ENCODE measurements at places on chromosomes 2 and 18.

DNA sequence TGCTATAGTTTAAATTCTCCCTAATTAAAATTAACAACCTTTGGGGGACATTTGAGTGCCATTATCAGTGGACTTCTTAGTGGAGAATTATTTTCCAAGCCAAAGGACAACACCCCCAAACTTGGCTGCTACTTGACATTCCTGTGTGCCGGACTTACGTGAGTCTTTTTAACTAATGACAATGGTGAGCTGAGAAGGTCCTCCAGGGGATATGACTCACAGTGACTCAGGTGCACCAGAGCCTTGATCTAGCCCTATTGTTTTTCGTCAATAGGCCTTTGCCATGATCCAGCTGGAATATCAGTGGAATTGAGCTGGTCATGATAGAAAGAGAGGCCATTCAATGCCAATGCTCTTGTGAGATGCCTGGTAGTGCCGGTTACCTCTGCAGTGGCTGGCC is 118.1 kb upstream of the CXCR4 start:
- DNase-seq = no peak

DNA sequence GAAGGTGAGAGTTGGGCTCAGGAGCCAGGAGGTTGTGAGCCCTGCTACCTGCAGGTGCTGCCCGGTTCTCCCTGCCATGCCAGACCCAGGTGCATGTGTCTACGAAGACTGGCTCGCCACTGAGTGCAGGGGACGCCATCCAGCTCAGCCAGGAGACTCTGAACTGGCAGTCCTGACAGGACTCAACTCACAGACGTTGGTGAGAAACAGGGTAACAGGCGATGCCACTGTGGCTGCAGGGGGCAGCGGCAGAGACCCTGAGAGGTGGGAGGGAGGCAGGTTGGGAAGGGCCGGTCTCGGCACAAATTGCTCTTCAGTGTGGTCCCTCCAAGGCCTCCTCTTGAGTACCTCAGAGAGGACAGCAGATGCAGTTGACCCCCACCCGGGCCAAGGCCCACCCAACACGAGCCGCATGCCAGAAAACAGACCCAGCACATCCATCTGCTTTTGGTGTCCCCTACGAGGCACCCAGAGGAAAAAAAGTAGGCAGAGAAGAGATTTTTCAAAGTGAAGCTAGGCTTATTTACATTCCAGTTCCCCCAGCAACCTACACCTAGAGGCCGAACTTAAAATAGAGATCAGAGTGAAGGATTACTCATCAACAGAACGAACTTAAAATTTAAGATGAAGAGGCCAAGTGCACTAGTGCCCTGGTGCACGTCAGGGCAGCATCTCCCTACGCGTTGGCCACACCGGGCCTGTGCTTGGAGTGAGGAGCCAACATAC is 184.8 kb downstream of the SEPTIN10 start:
- DNase-seq = no peak

DNA sequence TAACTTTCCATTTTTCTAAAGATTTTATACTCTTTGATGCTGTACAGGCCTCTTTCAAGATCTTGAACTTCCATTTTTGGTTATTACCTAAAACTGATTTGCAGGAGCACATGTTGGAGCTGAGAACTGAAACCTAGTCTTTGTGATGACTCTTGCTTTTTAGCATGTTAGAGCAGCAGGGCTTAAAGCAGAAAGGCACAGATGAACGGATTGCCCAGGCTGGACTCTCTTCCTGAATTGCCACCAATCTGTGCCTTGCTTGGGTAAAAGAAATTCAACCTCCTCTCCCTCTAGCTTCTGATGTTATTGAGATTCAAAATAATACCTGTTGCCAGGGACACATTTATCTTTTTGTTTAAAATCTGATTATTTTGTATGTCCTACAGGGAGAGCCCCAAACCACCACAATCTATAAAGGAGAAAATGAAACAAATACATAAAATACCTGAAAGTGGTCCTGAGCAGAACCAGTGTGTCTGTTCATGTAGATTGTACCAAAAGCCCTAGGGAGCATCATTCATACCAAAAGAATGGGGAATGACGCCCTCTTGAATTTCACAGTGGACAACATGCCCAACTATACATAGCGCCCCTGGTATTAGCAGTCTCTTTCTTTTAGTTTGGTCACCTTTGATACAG is 277.0 kb upstream of the MAP2 start:
- no peak for DNase-seq

DNA sequence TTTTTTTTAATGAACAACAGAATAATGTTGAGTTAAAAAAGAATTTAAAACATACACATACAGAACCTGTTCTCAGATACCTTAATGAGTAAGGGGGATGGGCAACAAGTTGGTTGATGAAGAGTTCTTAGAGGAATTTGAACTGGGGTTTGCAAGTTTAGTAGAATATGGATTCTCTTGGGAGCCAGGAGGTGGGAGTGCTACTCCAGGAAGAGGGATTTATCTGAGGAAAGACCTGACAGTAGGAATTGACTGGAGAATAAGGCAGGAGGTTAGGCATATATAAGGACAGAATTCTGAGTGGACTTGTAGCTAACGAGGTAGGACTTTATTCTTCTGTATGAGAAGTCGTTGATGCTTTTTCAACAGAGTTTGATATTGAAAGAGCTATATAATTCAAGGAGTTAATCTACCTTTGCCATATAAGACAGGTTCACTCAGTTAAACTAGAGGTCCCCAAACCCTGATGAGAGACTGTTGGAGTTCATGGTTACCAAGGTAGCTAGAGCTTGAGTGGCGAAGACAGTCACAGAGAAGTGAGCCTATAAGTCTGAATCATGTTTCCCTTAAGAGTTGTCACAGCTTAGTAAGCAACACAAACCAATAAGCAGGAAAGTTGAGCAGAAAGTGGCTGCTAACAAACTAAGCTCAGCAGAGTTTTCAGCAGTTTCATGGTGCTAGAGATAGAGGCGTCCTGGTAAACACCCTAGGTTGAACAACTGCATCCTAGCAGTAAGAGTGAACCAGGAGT is 88.2 kb downstream of the NCOA1 start:
- DNase-seq = no peak

- DNase-seq = no peak
These were observed 48.5 kb downstream of the ANTXR1 start for GRCh38 chr2:69061525-69061924.

DNA sequence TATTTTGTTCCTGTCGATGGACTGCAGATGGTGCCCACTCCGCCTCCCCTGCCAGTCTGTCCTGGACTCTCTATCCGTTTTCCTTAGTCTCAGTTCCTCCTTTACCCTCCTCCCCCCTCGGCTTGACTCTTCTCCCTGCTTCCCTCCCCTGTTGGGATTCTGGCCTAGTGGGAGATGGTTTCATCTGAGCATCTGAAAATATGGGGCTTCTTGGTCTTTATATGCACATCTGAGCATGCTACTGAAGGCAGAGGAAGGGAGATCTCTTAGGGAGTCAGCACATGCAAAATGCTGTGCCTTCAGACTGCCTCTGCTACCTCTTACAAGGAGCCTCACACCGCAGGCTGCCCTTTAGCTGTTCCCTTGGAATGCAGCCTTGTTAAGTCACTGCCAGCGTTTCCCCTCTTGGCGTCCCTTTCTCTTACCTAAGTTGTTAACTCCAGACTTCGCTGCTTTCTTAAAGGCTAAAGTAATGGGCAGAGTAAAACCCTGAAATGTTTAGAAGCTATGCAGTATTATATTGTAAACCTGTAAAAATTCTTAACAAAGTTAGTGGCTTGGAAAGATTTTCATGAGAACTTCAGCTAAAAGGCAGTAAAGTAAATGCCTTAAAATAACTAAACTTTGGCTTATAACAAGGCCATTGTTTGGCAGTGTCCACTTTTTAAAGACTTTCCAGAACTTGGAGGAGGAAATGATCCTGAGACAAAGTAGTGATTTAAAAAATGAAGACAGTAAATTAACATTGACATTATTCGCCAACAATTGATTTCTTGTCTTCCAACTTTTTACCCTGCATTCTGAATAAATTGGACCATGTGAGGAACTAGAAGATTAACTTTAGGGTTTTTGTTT is 49.8 kb downstream of the LDLRAD4 start:
- no peak for DNase-seq

- no peak for DNase-seq
These were observed 24.0 kb upstream of the SLC39A10 start for GRCh38 chr2:195632856-195633572.

DNA sequence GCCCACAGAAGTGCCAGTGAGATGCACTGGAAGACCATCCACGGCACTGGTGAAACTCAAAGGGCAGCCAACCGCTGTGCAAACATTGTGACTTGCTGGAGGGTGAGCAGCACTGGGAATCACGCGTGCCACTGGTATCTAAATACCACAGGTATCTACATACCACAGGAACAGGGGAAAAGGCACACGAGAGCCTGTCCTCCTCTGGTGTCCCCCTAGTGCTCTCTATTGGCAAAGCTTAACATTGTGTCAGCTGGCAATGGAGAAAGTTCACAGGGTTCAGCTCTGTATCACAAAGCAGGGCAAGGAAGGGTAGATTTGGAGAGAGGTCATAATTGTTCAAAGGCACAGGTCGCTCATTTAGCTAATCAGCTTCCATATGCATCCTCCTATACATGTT is 12.6 kb upstream of the SEC11C start:
- DNase-seq = no peak

DNA sequence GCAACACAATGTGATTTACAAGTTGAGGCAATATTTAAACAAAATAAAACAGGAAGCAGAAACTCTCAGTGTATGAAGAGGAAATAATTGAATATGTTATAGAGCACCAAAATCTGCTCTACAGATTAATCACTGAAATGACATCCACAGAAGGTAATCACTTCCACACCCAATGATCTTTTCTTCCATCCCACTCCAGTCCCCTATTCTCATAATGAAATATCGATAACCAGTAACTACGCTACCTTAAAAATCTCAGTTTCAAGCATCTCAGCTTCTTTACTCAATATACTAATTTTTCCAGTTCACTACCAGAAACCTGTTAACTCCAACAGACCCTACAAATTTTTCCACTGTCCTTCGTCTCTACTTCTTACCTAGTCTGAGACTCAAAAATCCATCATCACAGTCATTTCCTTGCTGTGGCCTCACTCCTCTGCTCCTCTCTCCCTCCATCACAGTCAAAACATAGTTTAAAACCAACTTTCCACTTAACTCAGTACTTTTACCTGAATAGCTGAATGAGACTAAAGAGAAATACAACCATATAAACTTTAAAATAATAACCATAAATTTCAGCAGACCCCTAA is 67.1 kb downstream of the MEMO1 start:
- no peak for DNase-seq

DNA sequence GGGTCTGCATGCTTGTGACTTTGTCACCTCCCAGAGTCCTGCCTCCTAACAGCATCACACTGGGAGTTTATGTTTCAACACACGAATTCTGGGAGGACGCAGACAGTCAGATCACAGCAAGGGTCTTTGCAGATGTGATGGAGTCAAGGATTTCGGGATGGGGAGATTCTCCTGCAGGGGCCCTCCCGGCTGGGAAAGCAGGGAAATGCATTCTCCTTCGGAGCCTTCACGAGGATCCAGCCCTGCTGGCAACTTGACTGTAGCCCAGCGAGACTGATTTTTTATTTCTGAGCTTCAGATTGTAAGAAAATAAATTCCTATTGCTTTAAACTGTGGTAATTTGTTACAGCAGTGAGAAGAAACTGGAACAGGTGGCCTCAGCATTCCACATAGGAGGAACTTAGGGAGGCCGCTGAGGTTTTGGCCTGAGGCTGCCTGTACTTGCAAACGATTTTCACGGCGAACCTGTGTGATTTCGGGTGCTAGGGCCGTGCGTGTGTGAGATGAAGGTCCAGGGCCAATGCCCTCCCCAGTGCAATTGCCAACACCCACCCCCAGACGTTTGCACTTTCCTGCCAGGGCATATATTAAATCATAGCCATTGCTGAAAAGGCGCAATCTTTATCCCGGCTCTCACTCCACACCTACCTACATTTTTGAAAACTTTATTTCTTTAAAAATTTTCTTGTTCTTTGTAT is 79.8 kb downstream of the ASB1 start:
- DNase-seq = no peak

DNA sequence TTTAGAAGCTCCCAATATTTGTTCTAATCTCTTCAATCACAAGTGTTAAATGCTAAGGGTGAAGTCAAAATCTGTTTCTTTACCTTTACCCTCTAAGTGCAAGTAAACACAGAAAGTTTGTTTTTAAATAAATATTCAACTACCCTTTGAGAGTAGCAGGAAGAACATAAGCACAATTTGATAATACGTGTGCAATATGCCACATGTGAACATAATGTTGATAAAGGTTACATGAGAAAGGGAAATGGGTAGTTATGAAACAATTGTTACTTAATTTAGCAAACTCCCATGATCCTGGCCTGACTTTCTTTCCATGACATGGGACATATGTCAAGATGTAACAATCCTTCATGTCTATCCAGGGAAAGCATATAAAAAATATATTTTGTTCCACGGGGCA is 7.1 kb downstream of the SPRED2 start:
- no peak for DNase-seq

GRCh38 chr2:27527182-27527581 is 30.5 kb downstream of the GCKR start:
- no peak for DNase-seq

- DNase-seq = peak; percentile 53
These were observed 20.0 kb downstream of the SETBP1 start for GRCh38 chr18:44700652-44701051.

GRCh38 chr2:223219872-223220657 is 168.1 kb downstream of the KCNE4 start:
- no peak for DNase-seq

DNA sequence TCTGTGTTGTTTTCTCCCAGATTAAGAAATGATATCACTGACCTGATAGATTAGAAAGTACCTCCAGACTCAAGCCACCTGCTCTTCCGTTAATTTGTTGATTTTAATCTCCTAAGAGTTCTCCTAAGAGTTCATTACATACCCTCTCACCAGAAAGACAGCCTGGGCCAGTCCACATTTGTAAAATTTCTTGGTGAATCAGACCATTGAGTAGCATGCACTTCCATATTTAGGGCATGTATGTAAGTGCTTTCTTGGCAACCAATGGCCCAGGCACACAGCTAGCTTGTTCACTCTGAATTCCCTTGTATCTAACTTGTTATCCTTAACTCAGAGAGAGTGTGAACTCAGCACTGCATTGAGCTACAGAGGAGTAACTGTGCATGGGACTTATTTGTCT is 158.1 kb upstream of the ACAA2 start:
- DNase-seq = no peak

GRCh38 chr2:46098621-46099062 is 198.6 kb upstream of the EPAS1 start:
- DNase-seq = no peak

- DNase-seq = peak; percentile 73
These were observed 67.9 kb downstream of the DGKD start for GRCh38 chr2:233422050-233422639.

GRCh38 chr18:46481048-46481846 is 175.8 kb downstream of the LOXHD1 start:
- peak; percentile 64 for DNase-seq

DNA sequence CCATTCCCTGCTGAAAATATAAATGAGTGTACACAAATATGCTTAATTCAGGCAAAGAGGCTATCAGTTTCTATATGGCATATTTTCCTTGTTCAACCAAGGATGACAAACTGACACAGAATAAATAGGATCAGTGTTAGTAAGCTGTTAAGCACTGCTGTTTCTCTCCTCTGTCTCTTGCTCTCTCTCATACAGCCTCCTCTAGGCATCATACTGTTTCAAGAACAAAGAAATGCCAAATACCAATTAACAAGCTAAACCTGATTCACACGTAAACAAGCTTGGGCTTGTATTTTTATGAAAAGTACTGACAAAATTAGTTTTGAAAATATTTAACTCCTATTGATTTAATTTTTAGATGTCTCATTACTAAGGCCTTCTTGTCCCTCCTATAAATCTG is 1027.2 kb upstream of the ACVR2A start:
- no peak for DNase-seq

Measured in CD4-positive, alpha-beta T cell treated with Interleukin-10 for 1 hour (primary cell).